ENCODE measurements at places on chromosomes 6 and 20.

GRCh38 chr20:46946796-46947195, 52.2 kb downstream of the EYA2 start:
- DNase-seq: no peak

- DNase-seq: no peak
Measured at GRCh38 chr20:14937021-14937420, 599.6 kb upstream of the FLRT3 start.

DNA sequence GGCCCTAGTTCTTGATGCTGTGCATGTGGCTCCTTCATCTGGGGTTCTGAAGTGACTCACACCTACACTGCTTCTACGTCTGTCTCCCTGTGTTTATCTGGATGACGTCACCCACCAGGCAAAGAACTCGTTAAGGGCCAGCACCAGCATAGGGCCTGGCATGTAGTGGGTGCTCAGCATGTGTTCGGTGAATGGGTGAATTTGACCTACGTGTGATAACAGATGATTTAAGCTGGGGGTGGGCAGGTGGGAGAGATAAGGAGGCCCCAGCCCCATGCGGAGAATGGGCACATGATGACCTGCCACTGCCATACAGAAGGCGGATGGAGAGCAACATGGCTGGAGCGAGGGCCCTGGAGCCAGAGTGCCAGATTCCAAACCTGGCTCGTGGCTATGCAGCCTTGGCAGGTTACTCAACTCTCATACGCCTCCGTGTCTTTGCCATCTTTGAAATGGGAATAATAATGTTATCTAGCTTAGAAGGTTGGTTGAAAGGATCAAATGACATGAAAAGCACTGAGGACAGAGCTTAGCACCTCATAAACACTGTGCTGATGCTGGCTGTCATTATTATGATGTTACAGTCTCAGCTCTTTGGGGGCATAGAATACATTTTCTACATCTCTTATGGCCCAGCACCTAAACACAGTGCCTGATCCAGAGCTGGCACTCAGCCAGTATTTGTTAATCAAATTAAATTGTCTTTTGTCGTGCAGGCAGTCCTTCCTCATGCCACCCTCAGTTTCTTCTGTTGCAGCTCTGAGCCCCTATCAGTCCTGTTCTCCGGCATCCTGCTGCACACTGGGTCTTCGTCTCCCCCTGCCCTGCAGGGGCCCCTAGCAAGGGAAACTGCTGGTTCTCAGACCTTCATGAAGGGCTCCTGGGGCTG, 39.6 kb downstream of the VEGFA start:
- no peak for DNase-seq

DNA sequence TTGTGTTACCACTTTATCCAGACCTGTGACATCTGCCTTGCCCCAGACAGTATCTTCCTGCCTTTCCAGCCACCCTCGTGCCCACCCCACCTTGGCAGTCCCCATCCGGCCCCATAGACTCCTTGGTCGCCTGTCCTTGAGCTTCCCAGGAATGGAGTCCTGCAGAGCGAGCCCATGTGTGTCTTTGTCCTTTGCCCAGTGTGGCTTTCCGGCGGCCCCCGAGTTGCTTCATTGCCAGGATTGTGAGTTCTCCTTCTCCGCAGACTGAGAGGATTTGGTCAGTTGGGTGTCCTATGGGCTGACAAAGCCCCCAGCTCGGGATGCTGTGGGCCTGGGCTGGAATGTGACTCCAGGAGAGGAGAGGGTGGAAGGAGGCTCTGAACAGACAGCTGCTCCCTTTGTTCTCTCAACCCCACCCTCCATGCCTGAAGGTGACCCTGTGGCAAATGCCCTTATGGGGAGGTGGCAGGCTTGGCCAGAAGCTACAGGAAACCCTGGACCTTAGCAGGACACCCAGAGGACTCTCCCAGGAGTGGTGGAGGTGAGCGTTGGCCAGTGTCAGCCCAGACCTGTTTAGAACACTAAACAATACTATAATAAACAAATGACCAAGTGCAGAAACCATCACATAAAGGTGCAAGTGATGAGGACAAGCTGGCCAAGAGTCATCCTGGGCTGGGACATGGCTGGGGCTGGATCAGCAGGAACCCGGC, 1.9 kb upstream of the CST1 start:
- no peak for DNase-seq

GRCh38 chr20:35280523-35280922, 2.6 kb upstream of the MMP24OS start:
- DNase-seq: no peak

DNA sequence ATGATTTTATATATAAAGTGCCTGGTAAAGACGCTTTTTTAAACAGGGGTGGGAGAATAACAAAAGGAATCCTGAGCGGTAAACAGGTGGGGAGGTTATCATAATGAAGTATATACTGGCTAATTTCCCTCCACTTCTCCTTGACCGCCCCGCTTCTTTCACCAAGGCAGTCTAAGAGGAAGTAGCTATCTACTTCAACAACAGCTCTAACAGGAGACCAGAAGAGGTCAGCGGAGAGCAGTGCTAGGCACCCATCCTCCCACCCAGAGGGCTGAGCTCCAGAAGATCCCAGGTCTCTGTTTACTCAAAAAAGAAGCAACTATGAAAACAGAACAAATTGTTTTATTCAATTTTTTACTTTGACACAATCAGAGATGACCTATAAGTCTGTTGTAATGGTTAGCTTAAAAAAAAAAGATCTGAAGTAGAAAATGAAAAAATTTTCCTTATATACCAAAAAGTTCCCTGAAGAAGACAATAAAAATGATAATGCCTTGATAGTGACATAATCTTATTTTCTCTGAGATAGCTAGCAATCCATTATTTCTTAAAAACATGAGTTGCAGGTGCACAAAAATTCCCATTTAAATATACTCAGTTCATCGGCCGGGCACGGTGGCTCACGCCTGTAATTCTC, 141.1 kb downstream of the PDSS2 start:
- no peak for DNase-seq

DNA sequence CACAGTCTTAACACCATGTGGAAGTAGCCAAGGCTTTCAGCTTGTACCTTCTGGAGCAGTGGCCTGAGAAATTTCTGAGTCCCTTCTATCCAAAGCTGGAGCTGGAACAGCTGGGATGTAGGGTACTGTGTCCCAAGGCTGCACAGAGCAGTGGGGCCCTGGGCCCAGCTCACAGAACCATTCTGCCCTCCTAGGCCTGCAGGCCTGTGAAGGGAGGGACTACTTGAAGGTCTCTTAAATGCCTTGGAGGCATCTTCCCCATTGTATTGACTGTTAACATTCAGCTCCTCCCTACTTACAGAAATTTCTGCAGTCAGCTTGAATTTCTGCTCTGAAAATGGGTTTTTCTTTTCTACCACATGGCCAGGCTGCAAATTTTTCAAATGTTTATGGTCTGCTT, 156.5 kb upstream of the MANEA start:
- DNase-seq: no peak

DNA sequence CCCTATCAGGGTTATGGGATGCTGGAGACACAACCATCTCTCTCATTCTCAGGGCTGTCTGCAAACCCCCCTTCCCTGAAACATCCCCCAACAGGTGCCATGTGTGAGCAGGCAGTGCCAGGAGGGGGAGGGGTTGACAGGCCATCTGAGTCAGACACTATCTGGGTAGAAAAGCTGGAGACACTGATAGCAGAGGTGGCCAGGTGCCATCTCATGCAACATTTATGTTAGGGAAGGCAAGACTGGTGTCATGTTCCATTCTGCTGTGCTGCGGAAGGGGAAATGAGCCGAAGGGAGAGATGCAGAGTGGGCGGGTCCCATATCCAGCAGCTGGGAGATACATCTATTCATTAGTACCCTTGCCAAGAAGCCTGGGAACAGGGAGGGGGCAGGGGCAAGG, 3.5 kb downstream of the LHFPL5 start:
- DNase-seq: no peak

DNA sequence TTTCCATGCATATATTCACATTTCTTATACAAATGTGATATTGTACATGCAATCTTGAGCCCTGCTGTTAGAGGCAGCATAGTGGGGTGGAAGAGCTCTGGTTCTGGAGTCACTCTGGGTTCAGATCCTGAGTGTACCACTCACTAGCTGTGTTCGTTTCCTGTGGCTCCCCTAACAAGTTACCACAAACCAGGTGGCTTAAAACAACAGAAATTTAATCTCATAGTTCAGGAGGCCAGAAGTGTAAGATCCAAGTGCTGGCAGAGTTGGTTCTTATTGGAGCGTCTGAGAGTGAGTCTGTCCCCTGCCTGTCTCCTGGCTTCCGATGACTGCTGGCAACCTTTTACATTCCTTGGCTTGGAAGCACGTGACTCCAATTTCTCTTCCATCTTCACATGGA, 115.6 kb downstream of the MAP3K7 start:
- DNase-seq: no peak

- DNase-seq: no peak
Measured at GRCh38 chr6:168915242-168915641, 338.4 kb downstream of the THBS2 start.

DNA sequence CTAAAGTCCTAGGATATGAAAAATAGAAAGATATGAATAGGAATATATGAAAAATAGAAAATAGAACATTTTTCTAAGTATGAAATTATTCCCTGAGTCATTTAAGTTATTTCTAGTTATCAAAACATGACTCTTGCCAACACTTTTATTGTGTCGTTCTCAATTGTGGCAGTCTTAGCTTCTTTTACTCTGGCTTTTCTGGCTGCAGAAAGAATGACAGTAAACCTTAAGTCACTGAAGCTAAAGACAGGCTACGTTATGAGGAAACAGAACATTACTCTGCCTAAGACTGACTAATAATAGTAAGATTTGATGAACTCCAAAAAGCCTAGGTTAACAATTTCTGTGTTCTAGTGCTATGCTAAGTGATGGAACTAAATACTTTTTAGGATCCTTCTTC, 74.6 kb downstream of the AIG1 start:
- no peak for DNase-seq

DNA sequence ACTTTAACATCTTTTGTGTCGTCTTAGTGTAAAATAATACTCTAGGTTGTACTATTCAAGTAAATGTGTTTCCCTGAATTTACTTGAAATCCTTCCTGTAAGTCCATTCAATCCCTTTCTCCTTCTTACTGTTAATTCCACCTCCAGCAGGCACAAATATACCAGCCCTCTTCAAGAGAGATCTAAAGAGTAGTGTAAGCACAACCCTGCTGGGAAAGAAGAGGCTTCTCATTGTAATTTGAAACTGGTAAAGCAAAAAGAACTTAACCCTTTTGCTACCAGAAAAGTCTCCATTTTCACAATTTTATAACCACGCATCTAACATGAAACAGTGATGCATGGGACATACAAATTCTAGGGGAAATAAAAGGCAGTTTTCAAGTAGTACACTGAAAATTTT, at the start of gene BMP5:
Gene BMP5, minus strand, starts transcription at position 191 of the 400 bp plus-strand sequence. CDS start 725 bp downstream, outside the sequence.
- no peak for DNase-seq

DNA sequence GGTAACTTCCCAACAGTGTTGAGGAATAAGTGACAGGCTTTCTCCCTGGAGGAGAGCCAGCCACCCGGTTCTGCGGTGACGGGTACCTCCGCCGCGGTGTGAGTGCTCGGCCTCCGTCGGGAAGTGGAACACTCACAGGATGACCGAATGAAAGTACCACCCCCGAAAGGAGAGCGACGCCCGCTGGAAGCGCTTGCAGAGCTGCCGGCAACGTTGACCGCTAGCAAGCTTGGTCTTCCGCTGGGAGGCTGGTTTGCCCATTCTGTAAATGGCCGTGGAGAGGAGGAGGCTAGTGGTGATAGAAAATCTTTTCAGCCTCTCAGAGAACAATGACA, 614 bp upstream of the TMEM242 start:
- peak; percentile 17 for DNase-seq

- DNase-seq: no peak
Measured at GRCh38 chr6:154122195-154122925, 83.3 kb downstream of the OPRM1 start.

GRCh38 chr6:159617444-159617843, 75.6 kb downstream of the SOD2 start:
- no peak for DNase-seq

DNA sequence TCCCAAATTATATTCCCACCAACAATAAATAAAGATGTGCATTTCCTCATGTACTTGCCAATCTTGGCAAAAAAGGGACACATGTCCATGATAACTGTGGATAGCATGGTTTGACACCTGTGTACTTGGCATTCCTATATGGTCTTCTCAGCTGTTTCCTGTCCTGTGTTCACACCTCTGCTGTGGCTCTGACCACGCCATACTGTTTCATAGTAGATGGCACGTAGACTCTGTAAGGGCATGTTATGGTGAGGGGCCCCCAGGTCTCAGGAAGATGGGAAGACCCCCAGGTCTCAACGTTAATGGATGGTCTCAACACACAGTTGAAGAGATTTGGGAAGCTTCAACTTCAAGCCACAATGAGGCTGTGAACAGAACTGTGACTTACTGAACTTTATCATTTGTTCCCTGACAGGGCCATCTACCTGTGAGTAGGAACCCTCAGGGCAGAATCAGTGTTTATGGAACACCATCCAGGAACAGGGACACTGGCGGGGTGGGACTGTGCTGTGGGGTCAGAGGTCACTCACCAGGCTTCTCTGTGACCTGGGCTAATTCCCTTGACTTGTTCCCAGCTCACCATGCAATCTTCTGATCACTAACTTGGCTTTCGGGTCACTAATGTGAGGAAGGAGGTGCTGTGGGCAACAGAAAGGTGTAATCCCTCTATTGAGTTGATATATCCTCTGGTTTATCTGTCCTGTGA, 11.8 kb downstream of the ZBTB24 start:
- DNase-seq: no peak

DNA sequence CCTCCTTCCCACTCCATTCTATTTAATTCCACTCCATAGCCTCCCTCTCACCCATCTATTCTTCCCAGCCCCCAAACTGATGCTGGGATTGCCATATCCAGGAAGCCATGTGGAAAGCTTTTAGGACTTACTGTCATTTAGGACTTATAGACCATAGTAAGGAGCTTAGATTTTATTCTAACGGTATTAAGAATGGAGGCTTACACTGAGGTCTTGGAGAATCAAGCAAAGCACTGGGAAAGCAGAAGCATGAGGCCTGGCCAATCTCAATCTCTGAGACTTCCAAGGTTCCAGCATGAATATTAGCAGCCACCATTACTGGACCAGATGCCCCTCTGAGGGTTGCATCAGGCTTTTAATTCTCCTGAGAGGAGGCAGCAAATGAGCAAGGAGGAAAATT, 1.4 kb downstream of the CST9 start:
- no peak for DNase-seq

DNA sequence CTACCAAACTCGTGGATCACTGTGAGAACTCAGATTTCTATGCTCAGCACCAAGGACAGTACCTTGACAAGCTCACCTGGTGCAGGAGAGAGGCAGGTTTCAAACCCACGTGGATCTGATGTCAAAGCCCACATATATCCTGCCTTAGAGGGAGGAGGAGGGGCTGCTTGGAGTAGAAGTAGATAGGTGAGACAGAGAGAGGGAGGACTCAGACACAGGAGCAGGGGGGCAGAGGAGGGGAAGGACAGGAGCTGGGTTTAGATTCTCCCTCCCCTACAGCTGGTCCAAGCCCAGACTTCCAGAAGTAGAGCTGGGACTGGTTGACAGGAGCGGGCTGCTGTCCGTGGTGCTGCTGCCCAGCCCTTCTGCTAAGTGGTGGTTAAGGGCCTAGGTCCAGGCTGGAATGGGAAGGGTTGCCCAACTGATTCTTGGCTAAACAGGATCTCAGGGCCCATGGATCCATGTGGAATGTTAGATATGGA, 77.5 kb downstream of the CDH22 start:
- DNase-seq: no peak

GRCh38 chr6:116405652-116406356, 35.1 kb downstream of the DSE start:
- DNase-seq: no peak

- no peak for DNase-seq
Measured at GRCh38 chr20:52569201-52569600, 377.6 kb upstream of the ZFP64 start.
